ENCODE measurements at places on chromosomes 6 and 20.

- peak; percentile 68 for DNase-seq
These were observed 138.7 kb upstream of the SASH1 start for GRCh38 chr6:148203970-148204369.

DNA sequence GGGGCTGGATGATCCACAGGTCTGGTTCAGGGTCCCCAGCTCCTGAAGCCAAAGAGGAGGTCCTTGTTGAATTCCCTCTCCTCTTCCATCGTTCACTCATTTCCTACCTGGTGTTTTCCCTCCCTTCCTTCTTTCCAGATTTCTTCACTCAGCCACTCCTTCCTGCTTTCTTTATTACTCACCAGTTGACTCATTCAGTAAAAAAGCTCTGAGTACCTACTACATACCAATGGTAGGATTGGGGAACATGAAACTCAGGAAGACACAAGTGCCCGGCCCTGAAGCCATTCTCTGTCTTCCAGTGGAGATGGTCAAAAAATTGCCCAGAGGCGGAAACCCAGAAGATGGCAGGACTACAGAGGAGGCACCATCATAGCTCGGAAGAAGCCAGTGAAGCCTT is 11.9 kb upstream of the NSFL1C start:
- peak; percentile 14 for DNase-seq

DNA sequence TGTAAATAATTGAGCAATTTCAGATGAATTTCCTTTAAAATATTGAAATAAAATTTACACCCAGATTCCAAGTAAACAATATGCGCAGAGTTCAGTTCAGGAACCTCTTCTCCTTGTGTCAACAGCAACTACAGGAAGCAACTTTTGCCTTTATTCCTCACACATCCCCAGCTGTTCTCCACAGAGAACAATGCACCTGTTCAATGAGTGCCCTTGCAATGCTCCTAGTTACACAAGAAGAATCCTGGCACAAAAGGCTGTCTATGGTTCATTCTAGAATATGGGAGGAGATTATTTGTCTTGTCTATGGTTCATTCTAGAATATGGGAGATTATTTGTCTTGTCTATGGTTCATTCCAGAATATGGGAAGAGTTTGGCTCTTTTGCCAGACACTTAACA is 454.9 kb downstream of the BTBD3 start:
- DNase-seq: no peak

GRCh38 chr6:72683797-72684196 is 61.9 kb downstream of the KCNQ5 start:
- DNase-seq: no peak

DNA sequence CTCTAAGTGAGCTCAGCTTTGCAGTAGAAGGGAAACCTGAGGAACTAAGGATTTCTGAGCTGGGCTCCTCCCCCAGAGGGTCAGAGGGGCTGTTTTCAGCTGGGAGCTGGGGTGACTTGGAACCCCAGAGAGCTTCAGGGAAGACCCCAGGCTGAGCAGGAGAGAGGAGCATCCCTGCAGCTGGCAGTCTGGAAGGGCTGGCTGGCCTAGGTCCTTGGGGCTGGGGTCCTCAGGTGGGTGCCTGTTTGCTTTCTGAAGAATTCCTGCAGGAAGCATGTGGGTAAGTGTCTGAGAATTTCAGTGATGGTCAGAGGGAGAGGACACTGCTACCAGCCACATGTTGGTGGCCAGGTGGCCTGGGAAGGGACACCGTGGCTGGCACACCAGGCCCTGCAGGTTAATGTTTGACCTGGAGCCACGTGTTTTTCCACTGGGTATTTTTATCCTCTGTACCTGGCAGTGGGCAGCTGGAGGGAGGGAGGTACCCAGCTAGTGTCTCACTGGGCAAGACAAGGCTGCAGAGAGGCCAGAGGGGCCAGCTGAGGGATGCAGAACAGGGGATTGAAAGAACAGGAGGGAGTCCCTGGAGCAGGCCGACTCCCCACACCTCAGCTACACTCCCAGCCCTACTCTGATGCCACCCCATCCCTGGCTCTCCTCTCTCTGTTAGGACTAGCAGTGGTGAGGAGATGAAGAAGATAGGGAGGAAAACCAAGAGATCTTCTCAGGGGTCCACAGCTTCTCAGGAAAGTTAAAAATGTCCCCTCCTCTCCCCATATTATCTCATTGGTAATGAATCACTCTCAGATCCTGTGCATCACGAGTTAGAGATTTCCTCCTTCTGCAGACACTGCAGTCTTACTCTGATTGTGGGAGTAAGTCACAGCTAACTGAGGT is 143.6 kb downstream of the VEGFA start:
- no peak for DNase-seq

All from MG63 (cell line).